ENCODE measurements at places on chromosomes 7 and 10.

GRCh38 chr10:133100706-133101415 is 13.1 kb downstream of the ADGRA1 start:
- DNase-seq: no peak
- no peak overlapping the region for H3K27ac ChIP-seq
- no peak overlapping the region for H3K4me3 ChIP-seq
- H3K36me3 ChIP-seq: no peaks in the 10 kb centered on the region
- no peaks in the 10 kb centered on the region for H3K27me3 ChIP-seq
- H3K4me1 ChIP-seq: peaks cover 3% of the 10 kb centered on the region

- DNase-seq: peak; percentile 100
- peak overlapping the region; percentile 99 for H3K27ac ChIP-seq
- H3K4me3 ChIP-seq: no peak overlapping the region
- H3K4me1 ChIP-seq: peaks cover 71% of the 10 kb centered on the region
- H3K27me3 ChIP-seq: no peaks in the 10 kb centered on the region
Measured at GRCh38 chr10:5584895-5585516, 60.2 kb downstream of the CALML3 start.

GRCh38 chr10:52965938-52966401 is 193.4 kb upstream of the MBL2 start:
- H3K4me3 ChIP-seq: no peak overlapping the region
- DNase-seq: no peak
- H3K36me3 ChIP-seq: no peaks in the 10 kb centered on the region
- peaks cover 8% of the 10 kb centered on the region for H3K4me1 ChIP-seq
- H3K27ac ChIP-seq: peak overlapping the region; percentile 22
- no peaks in the 10 kb centered on the region for H3K27me3 ChIP-seq

DNA sequence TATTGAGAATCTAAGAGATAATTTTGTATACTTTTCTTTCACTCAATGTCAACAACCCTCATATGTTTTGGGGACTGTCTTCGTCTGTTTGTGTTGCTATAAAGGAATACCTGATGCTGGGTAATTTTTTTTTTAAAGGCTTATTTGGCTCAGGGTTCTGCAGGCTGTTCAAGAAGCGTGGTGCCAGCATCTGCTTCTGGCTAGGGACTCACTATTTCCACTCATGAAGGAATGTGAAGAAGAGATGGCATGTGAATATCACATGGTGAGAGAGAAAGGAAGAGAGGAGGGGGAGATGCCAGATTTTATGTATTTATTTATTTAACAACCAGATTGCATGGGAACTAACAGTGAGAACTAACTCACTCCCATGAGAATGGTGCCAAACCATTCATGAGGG is 827.4 kb upstream of the PHF14 start:
- H3K27me3 ChIP-seq: no peaks in the 10 kb centered on the region
- H3K4me1 ChIP-seq: no peaks in the 10 kb centered on the region
- no peak overlapping the region for H3K27ac ChIP-seq
- DNase-seq: no peak
- H3K4me3 ChIP-seq: no peak overlapping the region

- no peak for DNase-seq
- no peak overlapping the region for H3K4me3 ChIP-seq
- no peaks in the 10 kb centered on the region for H3K36me3 ChIP-seq
Measured at GRCh38 chr10:2748287-2748686, 319.1 kb upstream of the PFKP start.

DNA sequence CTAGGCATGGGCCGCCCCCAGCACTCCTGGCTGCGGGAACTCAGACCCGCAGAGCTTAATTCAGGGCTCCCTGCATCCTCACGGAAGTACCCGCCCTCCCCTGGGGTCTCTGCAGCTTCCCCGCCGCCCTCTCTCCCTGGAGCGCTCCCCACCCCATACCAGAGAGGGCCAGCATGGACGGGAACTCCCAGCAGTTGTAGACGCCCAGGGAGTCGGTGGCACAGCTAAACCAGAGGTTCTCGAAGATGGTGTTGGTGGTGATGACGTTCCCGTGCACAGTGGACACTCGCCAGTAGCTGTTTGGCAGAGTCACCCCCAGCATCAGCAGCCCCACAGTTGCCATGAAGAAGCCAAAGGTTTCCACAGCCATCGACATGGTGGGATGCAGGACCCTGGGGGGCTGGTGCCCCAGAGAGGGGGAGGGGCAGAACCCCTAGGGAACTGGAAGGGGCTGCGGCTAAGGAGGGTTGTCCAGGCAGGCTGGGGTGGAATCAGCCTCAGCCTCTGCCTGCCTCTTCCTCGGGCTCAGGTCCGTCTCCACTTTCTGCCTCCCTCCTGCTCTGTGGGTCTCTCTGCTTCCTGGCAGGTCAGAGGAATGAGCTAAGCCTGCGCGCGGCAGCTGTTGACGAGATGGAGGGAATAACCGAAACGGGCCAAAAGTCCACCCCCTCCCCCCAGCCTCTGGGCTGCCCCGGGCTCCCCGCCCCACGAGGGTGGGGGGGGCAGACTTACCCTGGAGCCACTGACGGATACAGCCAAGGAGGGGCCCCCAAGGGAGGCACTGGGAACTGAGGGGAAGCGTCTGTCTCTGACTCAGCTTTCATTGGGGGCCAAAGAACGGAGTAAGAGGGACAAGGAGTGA is at the start of gene CLDN15:
Gene CLDN15, minus strand, starts transcription at position 597 of the 862 bp plus-strand sequence. Its CDS starts 221 bp downstream, at position 376.
- no peak within 1 kb of the TSS for H3K4me3 ChIP-seq
- H3K27ac ChIP-seq: peak within 1 kb of the TSS; percentile 86
- H3K4me1 ChIP-seq: peaks cover 23% of the 10 kb centered on the region
- H3K27me3 ChIP-seq: no peaks in the 10 kb centered on the region
- peaks cover 34% of the 10 kb centered on the region for H3K36me3 ChIP-seq

DNA sequence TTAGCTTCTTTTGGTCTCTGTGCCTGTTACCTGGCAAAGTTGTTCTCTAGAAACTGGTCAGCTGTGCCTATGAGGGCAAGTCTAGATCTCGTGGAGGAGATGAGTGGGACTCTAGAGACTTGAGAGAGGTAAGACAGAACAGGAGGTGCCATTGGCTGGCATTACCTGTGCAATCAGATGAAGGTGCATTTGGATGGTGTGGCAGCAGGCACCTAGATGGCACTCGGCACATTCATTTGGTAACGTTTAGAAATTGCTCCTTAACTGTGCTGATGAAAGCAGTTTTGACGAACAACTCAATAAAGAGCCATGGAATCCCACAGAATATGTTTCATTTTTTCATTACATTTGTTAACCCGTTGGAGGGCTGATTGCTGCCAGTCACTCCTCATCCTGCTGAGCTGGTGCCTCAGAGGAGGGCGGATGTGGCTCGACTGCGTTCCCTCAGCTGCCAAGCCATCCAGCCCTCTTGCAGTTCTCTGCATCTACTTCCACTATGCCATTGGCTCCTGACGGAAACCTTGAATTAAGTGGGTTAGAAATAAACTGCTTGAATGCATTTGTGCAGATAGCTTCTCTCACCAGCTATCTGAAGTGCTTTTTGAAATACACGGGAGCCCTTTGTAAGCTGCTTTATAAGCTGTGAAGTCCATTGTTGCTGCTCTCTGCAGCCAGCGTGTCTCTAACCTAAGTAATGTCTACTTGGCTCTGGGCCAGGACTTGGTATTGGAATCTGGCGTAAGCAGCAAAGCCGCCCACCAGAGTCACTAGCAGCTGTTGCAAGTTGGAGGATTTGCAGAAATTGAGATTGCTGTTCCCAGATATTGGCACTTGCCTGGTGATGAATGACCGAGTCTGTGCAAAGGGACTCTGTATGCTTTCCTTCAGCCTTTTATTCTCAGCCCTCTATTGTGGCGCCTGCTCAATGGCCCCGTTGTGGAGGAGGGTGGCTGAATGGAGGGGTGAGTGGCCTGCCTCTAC is 87.4 kb downstream of the LRRC4 start:
- no peak for DNase-seq
- H3K4me3 ChIP-seq: no peak overlapping the region
- H3K4me1 ChIP-seq: no peaks in the 10 kb centered on the region
- H3K36me3 ChIP-seq: no peaks in the 10 kb centered on the region
- H3K27me3 ChIP-seq: no peaks in the 10 kb centered on the region
- no peak overlapping the region for H3K27ac ChIP-seq

DNA sequence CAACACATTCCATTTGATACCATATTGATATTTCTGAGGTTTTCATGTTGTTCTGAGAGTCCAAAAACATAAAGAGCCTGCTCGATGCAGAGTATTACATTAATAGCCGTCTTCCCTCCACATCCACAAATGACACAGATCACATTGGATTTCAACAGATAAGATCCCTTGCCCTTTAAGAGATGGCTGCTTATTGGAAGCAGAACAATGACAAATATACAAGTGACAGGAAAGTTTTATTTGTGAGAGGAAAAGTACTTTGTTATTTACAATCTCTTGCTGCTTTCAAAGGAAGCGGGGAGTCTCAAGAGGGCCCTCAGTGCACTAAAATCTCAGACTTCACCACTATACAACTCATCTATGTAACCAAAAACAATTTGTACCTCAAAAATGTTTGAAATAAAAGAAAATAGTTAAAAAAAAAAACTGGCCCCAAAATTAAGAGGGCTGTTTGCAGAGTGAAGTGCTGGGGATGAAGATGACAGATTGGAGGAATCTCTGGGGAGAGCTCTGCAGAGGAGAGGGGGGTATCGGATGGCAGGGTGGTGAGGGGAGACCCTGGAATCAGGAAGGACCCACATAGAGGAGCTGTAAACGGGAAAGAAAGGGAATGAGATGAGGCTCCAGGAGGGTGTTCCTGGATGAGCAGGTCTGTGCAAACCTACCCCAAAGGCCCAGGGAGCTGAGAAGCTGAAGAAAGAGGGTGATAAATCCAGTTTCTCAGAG is 42.5 kb upstream of the ZNF438 start:
- no peaks in the 10 kb centered on the region for H3K27me3 ChIP-seq
- H3K4me1 ChIP-seq: peaks cover 3% of the 10 kb centered on the region
- H3K36me3 ChIP-seq: no peaks in the 10 kb centered on the region

GRCh38 chr7:2016761-2017480 is 215.8 kb downstream of the MAD1L1 start:
- H3K27me3 ChIP-seq: no peaks in the 10 kb centered on the region
- peaks cover 2% of the 10 kb centered on the region for H3K4me1 ChIP-seq
- H3K27ac ChIP-seq: no peak overlapping the region
- no peak for DNase-seq

Data from trophoblast cell (in vitro differentiated cells and primary cell).